ENCODE measurements at places on chromosomes 16 and 17.

DNA sequence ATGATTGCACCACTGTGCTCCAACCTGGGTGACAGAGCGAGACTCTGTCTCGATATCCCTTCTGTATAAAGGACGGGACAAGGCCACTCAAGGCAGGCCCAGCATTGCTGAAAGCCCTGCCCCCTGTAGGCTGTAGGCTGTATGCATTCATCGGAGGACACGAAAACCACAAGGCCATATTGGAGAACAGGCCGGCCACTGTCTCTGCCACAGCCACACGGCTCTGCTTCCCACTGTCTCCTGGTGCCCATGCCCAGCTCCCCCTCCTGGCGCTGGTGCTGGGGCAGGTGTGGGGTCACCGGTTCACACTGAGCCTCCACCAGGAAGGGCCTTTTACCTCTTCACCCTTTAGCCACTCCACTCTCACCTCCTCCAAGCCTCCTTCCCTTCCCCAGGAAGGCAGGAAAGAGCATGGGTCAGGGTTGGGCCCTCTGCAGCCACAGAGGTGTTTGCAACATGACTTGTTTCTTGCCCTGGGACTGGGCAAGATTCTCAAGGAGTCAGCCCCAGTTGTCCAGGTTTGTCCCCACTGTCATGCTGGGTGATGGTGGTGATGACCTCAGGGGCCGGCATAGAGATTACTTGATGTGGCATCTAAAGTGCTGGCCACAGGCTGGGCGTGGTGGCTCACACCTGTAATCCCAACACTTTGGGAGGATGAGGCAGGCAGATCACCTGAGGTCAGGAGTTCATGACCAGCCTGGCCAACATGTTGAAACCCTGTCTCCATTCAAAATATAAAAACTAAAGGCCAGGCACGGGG, 5.3 kb upstream of the NTN3 start:
- no peak for DNase-seq

- peak; percentile 14 for DNase-seq
Observed at GRCh38 chr16:48054881-48055601, 100.8 kb downstream of the ABCC12 start.

DNA sequence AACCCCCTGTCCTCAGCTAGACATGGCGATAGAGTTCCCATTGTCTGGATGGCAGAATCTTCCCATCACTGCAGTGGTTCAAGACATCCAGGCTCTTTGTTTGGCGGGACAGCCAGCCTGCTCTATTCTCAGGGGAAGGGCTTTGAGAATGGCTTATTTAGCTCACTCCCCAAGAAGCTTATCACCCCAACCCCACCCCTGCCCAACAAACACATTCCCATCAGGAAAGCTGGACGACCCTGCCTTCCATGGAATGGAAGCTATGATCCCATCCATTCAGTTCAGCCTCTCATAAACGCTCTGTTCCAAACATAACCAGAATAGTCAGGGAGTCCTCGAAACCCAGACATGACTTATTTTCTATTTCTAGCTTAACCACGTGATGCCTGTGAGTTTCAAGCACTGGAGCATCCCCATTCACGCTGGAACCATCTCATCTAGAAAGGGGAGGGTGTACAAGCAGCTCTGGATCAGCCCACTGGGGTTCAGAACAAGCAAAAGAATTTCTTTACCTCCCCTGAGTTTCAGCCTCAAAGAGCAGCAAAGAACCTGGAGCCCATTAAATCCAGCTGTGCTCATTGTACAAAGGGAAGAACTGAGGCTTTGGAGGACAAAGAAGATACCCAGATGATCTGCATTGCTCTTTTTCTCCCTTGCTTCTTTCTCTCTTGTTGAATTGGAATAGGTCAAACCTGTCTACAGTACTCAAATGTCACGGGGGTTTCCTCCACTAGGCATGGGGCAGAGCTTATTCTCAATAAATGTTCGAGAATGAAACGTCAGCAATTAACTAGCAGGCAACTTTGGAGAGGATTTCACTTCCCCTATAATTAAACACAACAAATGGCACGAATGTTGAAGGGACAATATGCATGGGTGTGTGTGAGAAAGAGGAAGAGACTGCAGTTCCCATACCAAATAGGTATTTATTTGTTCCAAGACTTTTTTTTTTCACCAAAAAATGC, 93.1 kb downstream of the XYLT1 start:
- no peak for DNase-seq

DNA sequence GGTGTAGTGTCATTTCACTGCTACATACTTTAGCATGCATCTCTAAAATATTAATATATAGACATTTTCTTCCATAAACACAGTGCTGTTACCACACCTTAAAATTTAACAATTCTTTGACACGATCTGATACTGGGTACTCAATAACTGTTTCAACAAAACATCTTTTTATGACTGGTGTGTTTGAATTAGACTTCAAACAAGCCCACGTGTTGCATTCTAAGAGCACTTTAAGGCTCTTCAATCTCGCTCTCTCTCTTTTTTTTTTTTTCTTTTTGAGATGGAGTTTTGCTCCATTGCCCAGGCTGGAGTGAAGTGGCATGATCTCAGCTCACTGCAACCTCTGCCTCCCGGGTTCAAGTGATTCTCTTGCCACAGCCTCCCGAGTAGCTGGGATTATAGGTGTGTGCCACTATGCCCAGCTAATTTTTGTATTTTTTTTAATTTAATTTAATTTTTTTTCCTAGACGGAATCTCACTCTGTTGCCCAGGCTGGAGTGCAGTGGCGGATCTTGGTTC, 15.8 kb upstream of the SLC46A1 start:
- no peak for DNase-seq

DNA sequence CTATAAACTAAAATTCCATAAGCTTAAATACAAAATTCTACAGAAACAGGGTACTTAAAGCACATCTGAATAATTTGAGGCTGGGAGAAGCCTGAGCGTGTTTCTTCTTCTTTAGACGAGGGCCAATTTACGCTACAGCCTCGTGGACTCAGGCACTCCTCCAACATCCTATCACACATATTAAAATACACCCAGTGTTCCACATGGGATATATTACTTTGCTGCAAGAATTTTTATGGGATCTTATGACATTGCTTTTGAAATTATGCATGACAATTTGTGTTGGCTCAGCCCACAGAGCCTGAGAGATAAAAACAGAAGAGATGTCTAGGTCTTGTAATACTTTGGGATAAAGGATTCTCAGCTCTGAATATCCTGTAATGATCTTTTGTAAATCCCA, 3.5 kb upstream of the TANGO6 start:
- DNase-seq, result no peak

GRCh38 chr16:56305956-56306565, 114.8 kb downstream of the GNAO1 start:
- no peak for DNase-seq

DNA sequence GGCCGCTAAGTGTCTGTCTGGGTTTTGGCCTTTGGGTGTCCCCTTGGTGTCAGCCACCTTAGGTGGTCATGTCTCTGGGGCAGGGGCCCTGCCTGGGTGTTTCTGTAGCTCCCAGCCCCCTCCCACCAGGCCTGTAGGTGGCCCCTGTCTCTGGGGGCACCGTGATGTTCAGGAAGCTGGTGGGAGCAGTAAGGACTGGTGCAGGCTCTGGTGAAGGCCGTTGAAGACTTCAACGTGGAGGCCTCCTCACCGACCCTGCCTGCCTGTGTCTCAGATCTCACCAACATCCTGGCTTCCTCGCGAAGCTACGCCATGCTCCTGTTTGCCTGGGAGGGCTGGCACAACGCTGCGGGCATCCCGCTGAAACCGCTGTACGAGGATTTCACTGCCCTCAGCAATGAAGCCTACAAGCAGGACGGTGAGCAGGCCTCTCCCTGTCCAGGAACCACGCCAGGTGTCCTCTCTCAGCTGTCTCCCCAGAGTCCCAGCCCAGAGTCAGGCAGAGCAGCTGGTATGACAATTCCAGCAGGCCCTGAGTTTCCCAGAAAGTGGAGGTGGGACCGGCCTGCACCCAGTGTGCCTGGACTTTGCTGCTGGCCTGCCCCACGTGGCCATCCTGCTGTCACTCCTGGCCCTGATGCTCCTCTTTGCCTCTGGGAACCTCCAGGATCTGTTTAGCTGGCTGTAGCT, 2.8 kb downstream of the ACE start:
- no peak for DNase-seq

DNA sequence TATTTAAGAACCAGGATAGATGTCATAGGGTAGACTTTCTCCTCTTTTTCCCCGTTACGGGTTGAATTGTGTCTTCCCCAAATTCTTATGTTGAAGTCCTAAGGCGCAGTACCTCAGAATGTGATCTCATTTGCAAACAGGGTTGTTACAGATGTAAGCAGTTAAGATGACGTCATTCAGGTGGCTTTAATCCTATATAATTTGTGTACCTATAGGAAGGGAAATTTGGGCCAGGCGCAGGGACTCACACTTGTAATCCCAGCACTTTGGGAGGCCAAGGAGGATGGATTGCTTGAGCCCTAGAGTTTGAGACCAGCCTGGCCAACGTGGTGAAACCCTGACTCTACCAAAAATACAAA, 99.5 kb upstream of the DHX40 start:
- DNase-seq, result no peak

DNA sequence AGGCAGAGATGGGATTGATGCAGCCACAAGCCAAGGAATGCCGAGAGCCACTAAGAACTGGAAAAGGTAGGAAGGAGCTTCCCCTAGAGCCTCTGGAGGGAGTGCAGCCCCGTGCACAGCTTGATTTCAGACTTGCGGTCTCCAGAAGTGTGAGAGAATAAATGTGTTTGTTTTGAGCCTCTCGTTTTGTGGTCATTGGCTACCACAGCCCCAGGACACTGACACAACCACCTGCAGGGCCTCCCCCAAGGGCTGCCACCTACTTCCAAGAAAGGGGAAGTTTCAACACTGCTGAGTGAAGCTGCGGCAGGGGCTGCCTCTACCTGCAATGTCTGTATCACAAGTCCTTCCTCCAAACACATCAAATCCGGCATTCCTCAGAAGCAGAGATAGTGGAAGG, 346.9 kb downstream of the C16orf95 start:
- no peak for DNase-seq
